Type B pancreatic cell (in vitro differentiated cells): ENCODE measurements at places on chromosomes 11 and 22.

GRCh38 chr11:66291303-66291705 is 390 bp upstream of the TMEM151A start:
- DNase-seq, result no peak

DNA sequence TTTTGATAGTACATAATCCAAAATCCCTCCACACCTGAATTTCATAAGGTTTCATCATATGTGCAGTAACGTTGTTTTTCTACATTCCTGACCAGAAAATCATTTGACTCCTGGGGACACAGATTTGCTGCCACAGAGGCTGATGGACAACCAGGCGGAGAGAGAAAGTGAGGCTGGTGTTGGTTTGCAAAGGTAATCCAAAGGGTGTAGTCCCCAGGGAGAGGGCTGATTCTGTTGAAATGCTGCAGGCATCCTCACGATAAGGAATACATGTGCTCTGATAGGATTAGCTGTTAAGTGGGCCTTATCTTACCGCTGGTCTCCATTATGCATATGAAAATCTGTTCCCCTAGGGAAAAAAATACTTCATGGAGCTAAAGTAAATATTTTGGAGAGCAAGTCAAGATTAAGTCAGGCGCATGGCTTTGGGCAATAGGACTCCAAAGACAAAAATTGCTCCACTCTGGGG is 8.1 kb downstream of the APOL6 start:
- DNase-seq, result no peak

GRCh38 chr11:126384449-126385070 is 29.1 kb downstream of the ST3GAL4 start:
- DNase-seq, result no peak

GRCh38 chr11:26696330-26696729 is 25.5 kb downstream of the SLC5A12 start:
- no peak for DNase-seq
